ENCODE measurements at places on chromosomes 12 and 14. TPM values are rescaled to one million over a fixed set of nuclear protein-coding genes. Genes with fewer than 3 reads are reported as not detected.

GRCh38 chr14:75458305-75458704, 30.5 kb downstream of the JDP2 start:
- DNase-seq, result no peak
- no peaks in the 10 kb centered on the region for H3K27me3 ChIP-seq
- no peaks in the 10 kb centered on the region for H3K36me3 ChIP-seq
- H3K4me1 ChIP-seq, result peaks cover 3% of the 10 kb centered on the region
- no peak overlapping the region for H3K4me3 ChIP-seq
- no peak overlapping the region for H3K27ac ChIP-seq

GRCh38 chr12:52602552-52602951, 1.3 kb upstream of the KRT72 start:
- H3K27ac ChIP-seq, result no peak overlapping the region
- H3K4me3 ChIP-seq, result no peak overlapping the region
- H3K27me3 ChIP-seq, result no peaks in the 10 kb centered on the region
- peak; percentile 15 for DNase-seq
- no peaks in the 10 kb centered on the region for H3K4me1 ChIP-seq
- H3K36me3 ChIP-seq, result no peaks in the 10 kb centered on the region

RHOJ gene
- not detected for total RNA-seq

DNA sequence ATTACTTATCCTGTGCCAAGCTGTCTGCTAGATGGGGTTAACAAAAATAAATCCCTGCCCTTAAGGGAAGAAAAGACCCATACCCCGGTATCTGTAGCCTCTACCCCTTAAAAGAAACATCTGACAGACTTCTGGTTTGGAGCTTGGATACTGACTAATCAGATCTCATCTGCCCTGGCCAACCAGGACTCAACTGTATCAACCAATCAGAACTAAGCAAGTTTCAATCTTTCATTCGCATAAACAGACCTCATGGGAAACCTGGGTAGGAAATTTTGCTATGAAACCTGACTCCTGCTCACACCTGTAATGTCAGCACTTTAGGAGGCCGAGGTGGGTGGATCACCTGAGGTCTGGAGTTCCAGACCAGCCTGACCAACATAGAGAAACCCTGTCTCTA, 26.4 kb upstream of the PRMT8 start:
- no peak overlapping the region for H3K4me3 ChIP-seq
- H3K27ac ChIP-seq, result no peak overlapping the region
- no peaks in the 10 kb centered on the region for H3K27me3 ChIP-seq
- H3K4me1 ChIP-seq, result peaks cover 2% of the 10 kb centered on the region

PIWIL1 gene
- total RNA-seq, result not detected

SPIC gene
- not detected for total RNA-seq

DNA sequence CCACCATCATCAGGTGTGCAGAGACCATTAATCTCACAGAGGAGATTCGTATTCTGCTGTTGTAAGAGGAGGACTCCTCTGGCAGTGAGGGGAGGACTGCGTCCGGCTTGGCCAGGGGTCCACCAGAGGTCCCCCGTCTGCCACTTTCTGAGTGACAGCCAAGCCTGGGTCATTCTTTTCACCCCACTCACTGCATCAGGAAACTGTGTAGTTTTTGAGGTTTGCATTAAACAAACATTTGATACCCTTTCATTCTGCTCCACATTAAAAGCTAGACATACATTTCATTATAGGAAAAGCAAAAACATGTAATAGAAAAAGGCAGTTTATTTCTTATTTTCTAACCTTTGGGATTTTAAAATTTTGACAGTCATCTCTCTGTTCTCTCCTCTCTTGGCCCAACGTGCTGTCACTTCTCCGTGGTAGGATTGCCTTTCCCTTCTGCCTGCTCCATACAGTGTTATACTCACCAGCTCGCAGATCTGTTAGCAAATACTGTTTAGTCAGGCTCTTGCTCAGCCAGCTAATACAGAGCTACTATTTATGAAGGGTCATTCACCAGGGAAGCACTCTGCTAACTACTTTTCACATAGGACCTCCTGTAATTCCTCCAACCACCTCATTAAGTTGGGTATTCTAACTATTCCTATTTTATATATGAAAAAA, 99.3 kb downstream of the PELI2 start:
- H3K4me1 ChIP-seq, result no peaks in the 10 kb centered on the region
- no peaks in the 10 kb centered on the region for H3K36me3 ChIP-seq
- no peaks in the 10 kb centered on the region for H3K27me3 ChIP-seq
- H3K4me3 ChIP-seq, result no peak overlapping the region
- no peak overlapping the region for H3K27ac ChIP-seq
- DNase-seq, result no peak

DNA sequence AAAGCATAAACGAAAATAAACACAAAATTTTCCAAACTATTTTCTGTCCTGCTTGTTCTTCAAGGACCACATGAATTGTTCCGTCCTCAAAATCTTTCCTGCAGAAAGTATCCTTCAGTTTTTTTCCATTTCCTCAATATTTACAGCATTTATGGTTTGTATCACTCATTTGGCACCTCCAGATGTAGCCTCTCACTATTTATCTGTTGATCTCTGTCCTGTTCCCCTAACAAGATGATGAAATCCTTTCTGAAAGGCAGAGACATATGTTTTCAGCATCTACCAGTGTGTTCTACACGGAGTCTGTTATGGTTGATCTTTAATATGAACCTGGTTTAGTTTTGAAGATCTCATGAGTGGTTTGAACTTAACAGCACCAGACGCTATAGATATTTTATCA, 490.2 kb downstream of the NELL2 start:
- no peaks in the 10 kb centered on the region for H3K27me3 ChIP-seq
- DNase-seq, result no peak
- no peak overlapping the region for H3K4me3 ChIP-seq
- H3K4me1 ChIP-seq, result peaks cover 5% of the 10 kb centered on the region
- H3K36me3 ChIP-seq, result no peaks in the 10 kb centered on the region

GRCh38 chr12:119730381-119730780, 62.4 kb downstream of the PRKAB1 start:
- peaks cover 63% of the 10 kb centered on the region for H3K36me3 ChIP-seq
- H3K27ac ChIP-seq, result no peak overlapping the region
- H3K27me3 ChIP-seq, result no peaks in the 10 kb centered on the region
- H3K4me3 ChIP-seq, result no peak overlapping the region
- no peak for DNase-seq
- no peaks in the 10 kb centered on the region for H3K4me1 ChIP-seq

GRCh38 chr14:99127651-99128167, 144.3 kb downstream of the BCL11B start:
- H3K27me3 ChIP-seq, result no peaks in the 10 kb centered on the region
- H3K4me3 ChIP-seq, result no peak overlapping the region

- no peak overlapping the region for H3K4me3 ChIP-seq
- no peaks in the 10 kb centered on the region for H3K27me3 ChIP-seq
- H3K36me3 ChIP-seq, result no peaks in the 10 kb centered on the region
- no peak for DNase-seq
Observed at GRCh38 chr12:46487567-46488131, 115.1 kb upstream of the SLC38A2 start.

- no peak overlapping the region for H3K27ac ChIP-seq
- no peaks in the 10 kb centered on the region for H3K4me1 ChIP-seq
- H3K4me3 ChIP-seq, result no peak overlapping the region
- H3K36me3 ChIP-seq, result no peaks in the 10 kb centered on the region
- no peaks in the 10 kb centered on the region for H3K27me3 ChIP-seq
Observed at GRCh38 chr12:132158677-132159554, 14.7 kb downstream of the NOC4L start.

DNA sequence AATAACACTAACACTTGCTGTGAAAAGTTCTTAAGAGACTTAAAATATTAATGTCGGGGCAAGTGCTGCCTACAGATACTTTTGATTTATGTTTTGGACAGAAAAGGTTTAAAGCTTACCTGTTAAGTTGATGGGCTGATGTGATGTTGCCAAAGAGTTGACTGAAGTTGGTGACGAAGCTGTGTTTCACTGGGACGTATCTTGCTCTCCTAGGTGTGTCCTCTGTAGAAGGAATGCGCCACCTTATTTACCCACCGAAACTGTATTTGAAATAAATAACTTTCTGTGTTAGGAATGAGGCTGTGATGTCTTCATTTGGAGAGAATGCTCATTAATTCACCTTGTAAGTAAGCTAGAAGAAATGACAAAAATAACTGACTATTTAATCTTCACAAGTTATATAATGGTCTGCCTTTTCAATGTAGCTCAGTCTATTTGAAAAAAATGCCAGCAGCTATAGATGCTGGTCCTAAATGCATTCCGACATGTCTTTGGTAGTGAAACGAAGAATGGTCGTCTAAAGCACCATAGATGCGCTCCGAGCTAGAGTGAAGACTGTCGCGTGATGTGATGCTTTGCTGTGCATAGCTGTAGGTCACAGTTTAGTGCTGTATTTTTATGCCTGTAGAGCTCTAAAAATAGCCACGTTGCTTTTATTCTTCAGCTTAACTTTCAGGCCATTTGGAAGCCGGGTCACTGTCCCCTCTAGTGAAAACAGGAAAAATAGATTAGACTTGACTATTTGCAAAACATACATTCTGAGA, at the start of gene RD3L:
RD3L (minus strand) TSS at position 557 of the 764 bp plus-strand sequence. CDS start 834 bp downstream, outside the sequence.
- H3K27me3 ChIP-seq, result no peaks in the 10 kb centered on the region
- H3K27ac ChIP-seq, result no peak within 1 kb of the TSS
- no peaks in the 10 kb centered on the region for H3K36me3 ChIP-seq
- no peaks in the 10 kb centered on the region for H3K4me1 ChIP-seq

GRCh38 chr14:61838661-61839245, 76.5 kb downstream of the SNAPC1 start:
- H3K4me3 ChIP-seq, result no peak overlapping the region
- H3K27ac ChIP-seq, result no peak overlapping the region
- H3K4me1 ChIP-seq, result peaks cover 2% of the 10 kb centered on the region
- H3K27me3 ChIP-seq, result no peaks in the 10 kb centered on the region
- H3K36me3 ChIP-seq, result no peaks in the 10 kb centered on the region

- H3K36me3 ChIP-seq, result no peaks in the 10 kb centered on the region
- peak overlapping the region; percentile 29 for H3K4me3 ChIP-seq
- H3K27me3 ChIP-seq, result no peaks in the 10 kb centered on the region
- H3K4me1 ChIP-seq, result no peaks in the 10 kb centered on the region
- DNase-seq, result peak; percentile 96
- H3K27ac ChIP-seq, result no peak overlapping the region
Observed at GRCh38 chr14:65255583-65256461, 153.5 kb upstream of the MAX start.

- no peak for DNase-seq
- no peak overlapping the region for H3K27ac ChIP-seq
- peak overlapping the region; percentile 89 for H3K4me3 ChIP-seq
- no peaks in the 10 kb centered on the region for H3K27me3 ChIP-seq
Observed at GRCh38 chr12:123671876-123672275, 963 bp downstream of the TCTN2 start.

DNA sequence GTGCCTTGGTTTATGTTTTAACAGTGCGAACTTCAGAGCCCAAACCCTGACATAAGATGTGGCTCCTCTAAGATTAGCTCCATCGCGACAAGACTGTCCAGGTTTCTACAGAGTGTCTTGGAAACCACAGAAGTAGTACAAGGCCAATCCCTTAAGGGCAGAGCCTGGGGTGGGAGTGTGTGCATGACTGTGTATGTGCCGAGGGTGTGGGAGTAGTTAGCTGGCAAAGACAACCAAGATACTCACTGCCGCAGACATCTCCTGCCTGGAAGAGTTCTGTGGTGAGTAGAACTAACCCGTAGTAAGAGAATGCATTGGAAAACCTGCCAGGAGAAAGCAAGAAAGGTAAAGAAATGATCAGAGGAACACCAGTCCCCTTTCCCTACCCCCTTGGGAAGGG, 54.1 kb downstream of the DAO start:
- no peak overlapping the region for H3K27ac ChIP-seq
- H3K36me3 ChIP-seq, result no peaks in the 10 kb centered on the region
- H3K27me3 ChIP-seq, result no peaks in the 10 kb centered on the region
- H3K4me1 ChIP-seq, result no peaks in the 10 kb centered on the region
- no peak overlapping the region for H3K4me3 ChIP-seq

STAC3 gene
- total RNA-seq, result 2.0 TPM

GRCh38 chr12:75000120-75000519, 209.5 kb downstream of the KCNC2 start:
- H3K4me1 ChIP-seq, result no peaks in the 10 kb centered on the region
- H3K36me3 ChIP-seq, result no peaks in the 10 kb centered on the region
- H3K27me3 ChIP-seq, result no peaks in the 10 kb centered on the region
- no peak overlapping the region for H3K27ac ChIP-seq
- no peak for DNase-seq

DPY19L2 gene
- 4.9 TPM for total RNA-seq

PRR4 gene
- total RNA-seq, result 1.9 TPM

DNA sequence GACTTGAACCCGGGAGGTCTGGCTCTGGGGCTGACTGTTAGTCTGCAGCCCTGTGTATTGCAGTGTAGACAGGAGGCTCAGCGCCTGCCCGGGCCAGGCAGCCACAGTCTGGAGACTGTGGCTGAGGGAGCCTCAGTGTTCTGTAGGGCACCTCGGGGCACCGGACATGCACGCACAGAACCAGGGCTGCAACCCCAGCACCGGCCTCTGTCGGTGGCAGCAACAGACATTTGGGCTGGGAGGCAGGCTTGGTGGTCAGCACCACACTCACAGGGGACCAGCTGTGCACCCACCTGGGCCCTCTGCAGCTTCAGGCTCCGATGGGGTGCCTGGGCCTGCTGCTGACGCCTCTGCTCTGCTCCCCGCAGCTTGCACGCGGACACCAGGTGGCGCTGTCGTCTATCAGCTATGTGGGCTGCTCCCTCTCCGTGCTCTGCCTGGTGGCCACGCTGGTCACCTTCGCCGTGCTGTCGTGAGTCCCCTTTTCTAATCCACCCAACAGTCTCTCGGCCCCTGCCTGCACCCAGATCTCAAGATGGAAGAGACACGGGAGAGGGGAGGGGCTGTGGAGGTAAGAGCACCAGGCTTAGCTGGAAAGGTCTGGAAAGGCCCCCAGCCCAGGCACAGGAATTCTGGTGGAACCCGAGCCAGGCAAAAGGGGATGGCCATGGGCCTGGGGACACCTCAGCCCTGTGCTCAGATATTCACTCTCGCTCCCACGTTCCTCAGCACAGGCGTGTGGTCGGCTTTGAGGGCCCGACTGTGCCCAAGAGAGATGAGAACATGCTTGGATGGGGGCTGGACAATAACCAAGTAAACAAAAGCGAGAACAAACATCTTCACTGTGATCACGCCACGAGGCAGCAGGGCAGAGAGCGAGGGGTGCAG, 151.0 kb downstream of the ADGRD1 start:
- no peak overlapping the region for H3K4me3 ChIP-seq
- no peaks in the 10 kb centered on the region for H3K36me3 ChIP-seq
- no peaks in the 10 kb centered on the region for H3K27me3 ChIP-seq
- DNase-seq, result peak; percentile 94
- H3K27ac ChIP-seq, result no peak overlapping the region

TEX52 gene
- 0.20 TPM for total RNA-seq

GDF11 gene
- 31.2 TPM for total RNA-seq

DIO2 gene
- total RNA-seq, result not detected

DNA sequence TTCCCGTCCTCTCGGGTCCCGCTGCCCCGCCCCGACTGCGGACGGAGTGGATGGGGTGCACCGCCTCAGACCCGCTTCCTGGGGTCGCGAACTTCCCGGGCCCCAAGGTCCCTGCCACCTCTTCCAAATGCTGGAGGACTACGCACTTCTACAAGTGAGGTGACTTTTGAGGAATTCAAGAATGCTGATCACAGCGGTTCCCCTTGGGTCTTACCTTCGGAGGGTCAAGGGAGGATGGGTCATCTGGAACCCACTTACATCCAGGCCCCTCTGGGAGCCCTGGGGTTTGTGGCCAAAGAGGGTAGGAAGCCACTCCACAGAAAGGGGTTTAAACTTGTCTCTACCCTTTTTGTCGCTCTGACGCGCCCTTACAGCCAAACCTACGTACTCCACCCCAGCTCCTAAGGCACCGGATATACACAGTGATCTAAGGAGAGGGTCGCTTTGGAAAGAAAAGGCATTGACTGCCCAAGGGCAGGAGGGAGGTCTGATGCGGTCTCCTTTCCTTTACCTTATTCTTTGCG, 532 bp upstream of the PRKD1 start:
- peak; percentile 49 for DNase-seq
- no peaks in the 10 kb centered on the region for H3K36me3 ChIP-seq
- H3K27ac ChIP-seq, result no peak overlapping the region
- peak overlapping the region; percentile 78 for H3K4me3 ChIP-seq
- peaks cover 2% of the 10 kb centered on the region for H3K27me3 ChIP-seq

Data from H9 (cell line).